Activated T-helper 2 cell treated with anti-CD3 and anti-CD28 coated beads, Interferon-gamma antibody, Interleukin-2, Interleukin-4, amounts not matched to agents 10 μg/mL and 5 μg/mL and 100 μg/mL, durations not matched to agents 14 hours and 24 hours and 36 hours (primary cell): ENCODE measurements at places on chromosomes 3 and 15.
A peak's percentile ranks its signal among the peaks of the same experiment; 100 is the strongest.

DNA sequence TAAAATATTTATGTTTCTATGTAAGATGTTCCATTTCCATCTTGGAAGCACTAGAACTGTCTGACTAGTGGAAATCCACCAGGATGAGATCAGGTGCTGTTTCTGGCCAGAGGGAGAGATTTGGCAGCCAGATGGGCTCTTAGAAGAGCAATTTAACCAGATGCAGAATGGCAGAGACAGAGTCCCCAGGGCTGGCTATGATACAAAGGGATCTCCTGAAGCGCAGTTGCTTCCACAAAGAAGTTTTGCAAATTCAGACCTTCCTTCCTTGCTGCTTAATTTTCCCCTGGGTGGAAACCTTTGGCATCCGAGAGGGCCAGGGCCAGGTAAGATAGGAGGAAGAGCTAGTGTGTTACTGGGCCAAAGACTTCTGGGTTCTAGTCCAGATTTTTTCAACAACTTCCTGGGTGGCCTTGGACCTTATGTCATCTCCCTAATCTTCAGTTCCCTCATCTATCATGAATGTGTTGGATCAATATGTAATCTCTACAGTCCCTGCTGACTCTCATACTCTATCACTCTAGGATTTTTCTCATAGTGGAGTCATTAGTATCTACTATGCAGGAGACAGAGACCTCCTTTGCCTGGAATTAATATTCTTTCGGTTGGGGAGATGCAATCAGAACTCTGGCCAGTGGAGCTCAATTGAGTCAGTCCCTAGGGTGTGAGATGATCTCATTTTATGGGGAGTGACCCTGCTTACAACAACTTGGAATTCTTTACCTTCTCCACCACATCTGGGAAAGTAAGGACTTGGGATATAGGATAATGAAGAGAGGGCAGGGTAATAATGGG, 41.1 kb upstream of the NDUFB4 start:
- H3K4me1 ChIP-seq, result peaks cover 10% of the 10 kb centered on the region
- H3K36me3 ChIP-seq, result no peaks in the 10 kb centered on the region
- no peak overlapping the region for H3K4me3 ChIP-seq
- H3K27ac ChIP-seq, result no peak overlapping the region
- no peak for DNase-seq

GRCh38 chr3:44554626-44555592, at the start of gene ZKSCAN7:
Gene ZKSCAN7, plus strand, starts transcription at chr3:44555193. Its CDS starts 1,855 bp downstream, at chr3:44557048.
- H3K27me3 ChIP-seq, result peaks cover 2% of the 10 kb centered on the region
- H3K4me3 ChIP-seq, result peak within 1 kb of the TSS; percentile 83
- peak; percentile 18 for DNase-seq
- H3K36me3 ChIP-seq, result peaks cover 15% of the 10 kb centered on the region

DNA sequence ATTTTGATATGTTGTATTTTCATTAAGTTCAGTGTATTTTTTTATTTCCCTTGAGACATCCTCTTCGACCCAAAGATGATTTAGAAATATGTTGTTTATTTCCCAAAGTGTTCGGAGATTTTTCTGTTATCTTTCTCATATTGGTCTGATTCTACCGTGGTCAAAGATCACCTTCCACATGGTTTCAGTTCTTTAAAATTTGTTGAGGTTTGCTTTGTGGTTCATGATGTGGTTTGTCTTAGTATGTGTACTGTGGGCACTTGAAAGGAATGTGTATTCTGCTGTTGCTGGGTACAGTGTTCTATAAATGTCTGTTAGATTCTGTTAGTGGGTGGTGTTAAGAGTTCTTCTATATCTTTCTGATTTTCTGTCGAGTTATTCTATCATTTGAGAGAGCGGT, 103.4 kb upstream of the FHIT start:
- H3K27ac ChIP-seq, result no peak overlapping the region
- H3K4me1 ChIP-seq, result peaks cover 3% of the 10 kb centered on the region
- no peak overlapping the region for H3K4me3 ChIP-seq
- H3K27me3 ChIP-seq, result peaks cover 3% of the 10 kb centered on the region

GRCh38 chr3:13950042-13950441, 70.2 kb upstream of the WNT7A start:
- H3K4me1 ChIP-seq, result no peaks in the 10 kb centered on the region
- no peaks in the 10 kb centered on the region for H3K27me3 ChIP-seq
- no peaks in the 10 kb centered on the region for H3K36me3 ChIP-seq
- no peak overlapping the region for H3K27ac ChIP-seq

- H3K4me3 ChIP-seq, result no peak overlapping the region
- H3K27me3 ChIP-seq, result no peaks in the 10 kb centered on the region
- no peaks in the 10 kb centered on the region for H3K4me1 ChIP-seq
- H3K36me3 ChIP-seq, result no peaks in the 10 kb centered on the region
These were observed 108.1 kb upstream of the ZBTB20 start for GRCh38 chr3:115255197-115255585.

DNA sequence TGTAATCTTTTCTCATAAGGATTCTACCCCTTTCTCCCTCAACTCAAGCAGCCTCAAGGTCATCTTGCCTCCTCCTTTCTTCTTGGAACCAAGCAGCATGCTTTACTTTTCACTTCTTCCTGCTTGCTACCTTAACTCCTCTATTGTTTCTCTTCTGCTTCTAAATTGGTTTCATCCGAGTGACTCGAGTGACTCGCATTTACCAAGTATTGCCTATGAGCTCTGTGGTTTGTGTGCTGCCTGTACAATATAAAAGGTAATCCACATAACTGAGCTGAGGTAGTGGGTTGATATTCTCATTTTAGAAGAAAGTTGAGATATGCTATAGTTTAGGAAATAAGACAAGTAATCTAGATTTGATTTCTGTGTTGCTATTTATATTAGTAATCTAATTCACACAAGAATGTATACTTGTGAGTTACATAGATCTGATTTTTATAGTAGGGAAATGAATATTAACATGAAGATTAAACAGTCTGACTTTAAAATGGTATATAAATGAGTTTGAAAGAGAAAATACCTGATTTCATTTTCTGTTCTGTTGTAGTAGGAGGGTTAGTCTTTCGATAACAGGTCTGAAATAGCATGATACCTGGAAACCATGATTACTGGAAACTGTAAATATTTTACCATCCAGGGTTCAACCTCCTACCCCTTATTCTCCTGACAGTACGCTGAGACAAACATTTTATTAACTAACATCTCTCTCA, 5.5 kb downstream of the HHLA2 start:
- H3K4me3 ChIP-seq, result peak overlapping the region; percentile 37
- H3K36me3 ChIP-seq, result peaks cover 3% of the 10 kb centered on the region
- no peaks in the 10 kb centered on the region for H3K27me3 ChIP-seq
- H3K27ac ChIP-seq, result peak overlapping the region; percentile 81
- peaks cover 50% of the 10 kb centered on the region for H3K4me1 ChIP-seq
- DNase-seq, result no peak

DNA sequence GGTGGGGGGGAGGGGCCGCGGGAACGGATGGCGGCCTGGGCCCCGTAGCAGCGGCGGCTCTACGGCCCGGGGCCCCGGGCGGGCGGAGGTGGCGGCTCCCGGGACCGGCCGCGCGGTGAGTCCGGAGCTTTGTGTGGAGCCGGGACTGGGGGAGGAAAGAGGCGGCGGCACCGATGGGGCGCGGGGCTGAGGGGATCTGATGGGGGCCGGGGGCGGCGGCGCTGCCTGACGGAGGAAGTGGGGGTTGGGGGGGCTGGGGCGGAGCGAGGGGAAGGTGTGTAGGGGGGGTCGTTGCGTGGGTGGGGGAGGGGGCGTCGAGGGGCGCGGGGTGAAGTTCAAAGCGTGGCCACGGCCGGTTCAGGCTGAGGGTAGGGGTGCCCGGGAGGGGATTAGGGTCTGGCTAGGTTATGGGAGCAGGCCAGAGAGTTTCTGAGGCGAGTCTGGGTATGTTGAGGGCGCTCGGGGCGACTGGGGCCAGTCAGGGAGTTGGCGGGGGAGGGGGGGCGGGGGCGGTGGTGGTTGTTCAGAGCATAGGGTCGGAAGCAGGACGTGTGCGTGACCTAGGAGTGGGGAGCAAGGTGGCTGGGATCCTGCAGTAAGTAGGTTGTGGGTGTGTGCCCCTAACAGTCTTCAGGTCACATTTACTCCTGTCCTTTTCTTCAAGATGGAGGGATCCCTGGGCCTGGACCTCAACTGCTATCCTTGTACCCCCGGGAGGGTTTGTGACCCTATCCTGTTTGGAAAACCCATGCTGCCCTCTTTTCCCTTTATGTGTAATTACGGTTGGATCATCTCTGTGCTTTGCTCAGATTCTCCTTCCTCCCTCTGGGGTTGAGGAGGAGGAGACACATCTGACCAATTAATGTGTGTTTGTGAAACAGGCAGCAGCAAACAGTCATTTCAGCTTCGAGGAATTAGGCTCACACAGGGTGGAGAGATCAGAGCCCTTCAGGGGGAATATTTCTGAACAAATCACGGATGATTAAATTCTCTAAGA, 644 bp downstream of the ZNF609 start:
- H3K4me3 ChIP-seq, result peak overlapping the region; percentile 85
- peaks cover 64% of the 10 kb centered on the region for H3K4me1 ChIP-seq
- DNase-seq, result peak; percentile 26
- H3K27me3 ChIP-seq, result no peaks in the 10 kb centered on the region
- H3K27ac ChIP-seq, result peak overlapping the region; percentile 82

DNA sequence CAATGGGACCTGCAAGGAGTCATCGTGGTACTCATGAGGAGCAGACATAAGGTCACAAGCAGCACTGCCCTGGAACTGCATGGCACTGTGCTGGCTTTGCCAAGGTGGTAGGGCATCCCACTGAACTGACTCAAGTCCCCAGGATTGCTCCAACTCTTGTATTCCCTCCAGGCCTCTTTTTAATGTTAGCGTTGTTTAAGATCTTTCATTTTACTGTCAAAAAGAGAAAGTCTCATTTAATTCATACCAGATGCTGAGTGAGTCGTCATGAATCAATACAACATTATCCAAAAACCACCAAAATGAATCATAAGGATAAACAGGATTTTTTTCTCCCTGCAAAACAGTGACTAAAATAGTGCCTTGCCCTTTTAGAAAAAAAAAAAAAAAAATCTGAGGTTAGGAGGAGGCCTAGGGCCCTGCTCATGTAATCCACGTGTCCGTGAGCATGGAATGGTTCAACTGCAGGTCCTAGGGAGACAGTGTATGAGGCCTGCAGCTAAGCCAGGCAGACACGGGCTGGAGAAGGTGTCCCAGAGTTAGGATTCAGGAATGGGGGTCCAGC, 36.7 kb upstream of the BLM start:
- no peak overlapping the region for H3K4me3 ChIP-seq
- peak overlapping the region; percentile 79 for H3K27ac ChIP-seq
- DNase-seq, result no peak

GRCh38 chr15:87866961-87867360, 389.6 kb downstream of the NTRK3 start:
- H3K27ac ChIP-seq, result no peak overlapping the region
- no peaks in the 10 kb centered on the region for H3K4me1 ChIP-seq
- no peak overlapping the region for H3K4me3 ChIP-seq
- H3K36me3 ChIP-seq, result no peaks in the 10 kb centered on the region

DNA sequence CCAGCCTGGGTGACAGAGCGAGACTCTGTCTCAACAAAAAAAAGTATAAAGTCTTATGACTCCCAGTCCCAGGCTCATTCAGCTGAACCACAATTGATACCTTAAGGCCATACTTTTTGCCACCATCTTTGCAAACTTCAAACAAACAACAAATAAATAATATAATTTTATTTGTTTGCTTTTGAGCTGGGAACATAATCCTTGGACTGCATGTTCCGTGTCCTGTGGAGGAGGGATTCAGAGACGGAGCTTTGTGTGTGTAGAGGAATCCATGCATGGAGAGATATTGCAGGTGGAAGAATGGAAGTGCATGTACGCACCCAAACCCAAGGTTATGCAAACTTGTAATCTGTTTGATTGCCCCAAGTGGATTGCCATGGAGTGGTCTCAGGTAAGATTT, 238.6 kb downstream of the ADAMTSL3 start:
- H3K4me1 ChIP-seq, result peaks cover 12% of the 10 kb centered on the region
- H3K4me3 ChIP-seq, result no peak overlapping the region
- H3K27ac ChIP-seq, result no peak overlapping the region
- H3K27me3 ChIP-seq, result peaks cover 28% of the 10 kb centered on the region

- no peaks in the 10 kb centered on the region for H3K27me3 ChIP-seq
- no peak for DNase-seq
- H3K36me3 ChIP-seq, result no peaks in the 10 kb centered on the region
- H3K4me3 ChIP-seq, result no peak overlapping the region
These were observed 1037.5 kb downstream of the TBL1XR1 start for GRCh38 chr3:176159796-176160195.

- H3K27ac ChIP-seq, result no peak overlapping the region
- no peaks in the 10 kb centered on the region for H3K36me3 ChIP-seq
- no peak overlapping the region for H3K4me3 ChIP-seq
- no peaks in the 10 kb centered on the region for H3K27me3 ChIP-seq
These were observed 11.2 kb downstream of the CEP19 start for GRCh38 chr3:196700801-196701200.
